Endothelial cell (in vitro differentiated cells): ENCODE measurements at places on chromosomes 12 and 14.
A peak's percentile ranks its signal among the peaks of the same experiment; 100 is the strongest.

- DNase-seq = peak; percentile 77
Measured at GRCh38 chr12:79373896-79374499, 316.8 kb downstream of the PAWR start.

- DNase-seq = no peak
Measured at GRCh38 chr14:71452987-71453386, 479.2 kb upstream of the RGS6 start.

- DNase-seq = no peak
Measured at GRCh38 chr12:27814851-27815591, 35.0 kb upstream of the MANSC4 start.

DNA sequence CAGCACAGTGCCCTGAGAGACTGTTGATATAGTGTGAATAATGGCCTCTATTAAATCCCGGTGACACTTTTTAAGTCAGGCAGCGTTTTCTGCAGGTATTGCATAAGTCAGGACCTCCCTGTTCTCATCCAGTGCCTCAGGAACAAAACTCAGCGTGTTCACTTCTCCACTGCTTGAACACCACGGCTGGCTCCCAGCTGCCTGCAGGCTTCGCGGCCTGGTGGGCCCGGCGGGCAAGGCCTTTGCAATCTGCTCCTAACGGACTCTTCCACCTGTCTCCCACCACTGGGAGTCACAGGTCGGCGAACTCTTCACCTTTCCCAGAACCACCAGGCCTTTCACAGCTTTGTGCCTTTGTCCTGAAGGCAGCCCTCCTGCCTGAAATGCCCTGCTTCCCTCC lies 18.7 kb downstream of the RFX4 start:
- DNase-seq = no peak

DNA sequence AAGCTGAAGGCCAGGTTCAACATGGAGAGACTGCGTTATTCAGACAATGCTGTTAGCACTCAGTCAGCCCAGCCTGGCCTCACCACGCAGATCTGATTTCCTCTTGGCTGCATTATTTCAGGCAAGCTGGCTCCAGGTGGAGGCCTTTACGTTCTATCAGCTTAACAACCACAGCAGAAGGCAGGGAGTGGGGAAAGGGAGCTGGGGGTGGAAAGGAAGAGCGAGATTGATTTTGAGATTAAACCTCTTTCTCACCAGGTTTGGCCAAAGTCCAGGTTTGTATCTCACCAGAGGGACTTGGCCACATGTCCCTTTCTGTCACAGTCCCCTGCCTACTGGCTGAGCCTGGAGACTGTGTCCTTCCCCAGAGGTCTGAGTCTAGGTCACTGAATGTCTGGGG lies 543.7 kb upstream of the TMEM132C start:
- no peak for DNase-seq

DNA sequence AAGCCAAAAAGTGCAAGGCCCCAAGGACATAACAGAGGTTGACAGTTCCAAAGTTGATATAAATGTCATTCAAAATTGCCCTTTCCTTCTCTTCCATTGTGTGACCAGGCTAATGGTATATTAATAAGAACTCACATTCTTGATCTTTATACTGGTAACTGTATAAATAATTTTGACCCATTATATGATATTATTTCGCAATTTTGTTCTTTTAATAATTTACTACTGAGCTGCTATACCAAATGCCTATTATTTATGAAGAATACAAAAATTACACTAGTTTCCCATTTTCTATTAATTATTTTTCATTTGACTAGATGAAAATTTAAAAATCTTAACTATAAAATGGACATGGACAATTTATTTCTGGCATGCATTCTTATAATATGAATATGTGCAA lies 370.2 kb downstream of the SOX5 start:
- no peak for DNase-seq

DNA sequence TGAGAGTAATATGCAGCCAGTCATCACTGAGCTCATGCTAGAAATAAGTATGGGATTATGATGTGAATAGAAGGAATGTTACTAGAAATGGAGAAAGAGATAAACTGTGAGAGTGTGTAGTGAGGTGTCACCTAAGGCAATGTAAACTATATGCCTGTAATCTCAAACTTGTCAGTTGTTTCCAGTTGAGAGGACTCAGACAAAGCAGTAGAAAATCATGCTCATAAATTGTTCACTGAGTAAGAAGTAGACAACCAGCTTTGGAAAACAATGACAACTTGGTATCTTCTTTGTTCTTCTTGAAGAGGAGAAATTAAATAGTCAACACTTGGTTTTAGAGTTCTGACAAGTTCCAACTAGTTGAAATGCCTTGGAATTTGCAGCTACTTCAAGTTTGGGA lies 148.5 kb upstream of the OR4E1 start:
- DNase-seq = no peak

DNA sequence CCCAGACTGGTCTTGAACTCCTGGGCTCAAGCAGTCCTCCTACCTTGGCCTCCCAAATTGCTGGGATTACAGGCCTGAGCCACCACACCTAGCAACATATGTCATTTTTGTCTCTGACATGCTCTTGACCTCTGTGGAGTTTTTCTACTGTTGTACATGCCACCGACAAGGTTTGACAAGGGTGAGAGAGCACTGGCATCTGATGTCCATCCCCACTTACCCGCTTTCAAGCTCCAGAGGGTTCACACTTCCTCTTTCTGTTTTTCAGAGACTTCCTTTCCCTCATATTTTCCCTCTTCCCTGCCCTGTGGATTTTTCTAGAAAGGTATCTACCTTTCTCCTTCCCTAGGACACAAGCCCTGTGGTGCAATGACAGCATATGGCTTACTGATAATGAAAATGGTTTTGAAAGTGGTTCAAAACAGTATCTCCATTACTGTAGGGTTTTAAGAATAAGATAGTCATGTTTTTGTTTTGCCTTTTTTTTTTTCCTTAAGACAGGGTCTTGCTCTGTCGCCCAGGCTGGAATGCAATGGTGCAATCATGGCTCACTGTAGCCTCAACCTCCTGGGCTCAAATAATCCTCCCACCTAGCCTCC lies 27.7 kb upstream of the PLEKHG3 start:
- no peak for DNase-seq

DNA sequence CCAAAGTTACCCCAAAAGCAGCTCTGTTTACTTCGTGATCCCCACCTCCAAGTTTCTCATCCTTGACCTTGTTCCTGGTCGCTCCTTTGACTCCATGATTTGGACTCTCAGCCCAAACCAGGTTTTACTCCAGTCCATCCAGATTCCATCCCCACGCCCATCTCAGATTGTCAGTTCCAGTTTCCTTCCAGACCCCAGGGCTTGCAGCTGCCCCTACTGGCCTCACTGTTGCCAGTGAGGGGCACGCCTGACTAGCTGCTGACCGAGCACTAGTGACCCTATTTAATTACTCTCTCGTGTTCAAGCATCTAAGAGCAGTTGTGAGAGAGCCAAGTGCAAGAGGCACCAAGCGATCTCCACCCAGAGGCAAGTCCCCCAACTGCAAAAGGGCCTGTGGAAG lies 155.1 kb upstream of the FUT8 start:
- DNase-seq = no peak

DNA sequence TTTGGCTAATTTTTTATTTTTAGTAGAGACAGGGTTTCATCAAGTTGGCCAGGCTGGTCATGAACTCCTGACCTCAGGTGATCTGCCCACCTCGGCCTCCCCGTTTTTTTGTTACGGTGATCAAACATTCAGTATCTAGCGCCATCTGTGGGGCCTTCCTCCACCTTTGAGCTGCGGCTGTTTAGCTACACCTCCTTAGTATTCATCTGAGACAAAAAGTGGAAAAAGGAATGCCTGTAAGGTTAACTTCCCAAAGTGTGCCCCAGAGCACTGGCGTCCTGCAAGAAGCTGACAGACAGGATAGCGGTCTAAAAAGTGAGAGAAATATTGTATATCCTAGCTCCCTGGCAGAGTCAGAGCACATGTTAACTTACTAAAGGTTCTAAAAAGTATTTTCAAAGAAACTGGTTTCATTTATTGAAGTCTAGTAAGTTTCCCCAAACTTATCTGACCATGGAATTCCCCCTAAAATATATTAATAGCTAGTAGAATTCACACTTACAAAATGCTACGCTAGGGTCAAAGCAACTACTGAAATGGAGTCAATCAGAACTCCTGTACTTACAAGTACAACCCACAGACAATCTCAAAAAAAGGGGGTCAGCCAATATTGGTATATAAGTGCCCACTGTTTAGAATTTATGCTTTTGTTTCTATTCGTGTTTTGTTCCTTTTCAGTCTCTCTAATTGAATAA lies 59.1 kb downstream of the DUSP16 start:
- DNase-seq = peak; percentile 26

GRCh38 chr12:90619943-90620342 lies 335.0 kb downstream of the CCER1 start:
- no peak for DNase-seq

GRCh38 chr12:45226021-45226420 lies 10.1 kb downstream of the ANO6 start:
- DNase-seq = no peak

- DNase-seq = no peak
Measured at GRCh38 chr14:101400830-101401229, 160.5 kb upstream of the DIO3 start.

DNA sequence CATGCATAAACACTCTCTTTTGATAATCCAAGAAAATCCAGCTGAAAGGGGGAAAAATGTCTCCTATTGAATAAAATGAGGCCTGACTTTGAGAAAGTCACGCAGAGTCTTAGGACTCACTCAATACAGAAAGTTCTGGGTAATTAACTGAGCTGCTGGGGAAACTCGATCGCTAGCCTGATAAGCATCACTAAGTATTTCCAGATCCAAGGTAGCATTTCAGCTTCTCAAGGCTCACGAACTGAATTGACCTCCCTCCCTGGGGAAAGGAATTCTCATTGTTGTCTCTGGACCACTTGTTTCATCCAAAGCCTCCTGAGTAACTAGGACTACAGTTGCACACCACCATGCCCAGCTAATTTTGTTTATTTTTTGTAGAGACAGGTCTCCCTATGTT lies 13.8 kb upstream of the ANAPC5 start:
- DNase-seq = no peak

- no peak for DNase-seq
Measured at GRCh38 chr12:95096852-95097251, 23.4 kb upstream of the NR2C1 start.

GRCh38 chr12:9367828-9368227 lies 159.6 kb upstream of the PZP start:
- no peak for DNase-seq

DNA sequence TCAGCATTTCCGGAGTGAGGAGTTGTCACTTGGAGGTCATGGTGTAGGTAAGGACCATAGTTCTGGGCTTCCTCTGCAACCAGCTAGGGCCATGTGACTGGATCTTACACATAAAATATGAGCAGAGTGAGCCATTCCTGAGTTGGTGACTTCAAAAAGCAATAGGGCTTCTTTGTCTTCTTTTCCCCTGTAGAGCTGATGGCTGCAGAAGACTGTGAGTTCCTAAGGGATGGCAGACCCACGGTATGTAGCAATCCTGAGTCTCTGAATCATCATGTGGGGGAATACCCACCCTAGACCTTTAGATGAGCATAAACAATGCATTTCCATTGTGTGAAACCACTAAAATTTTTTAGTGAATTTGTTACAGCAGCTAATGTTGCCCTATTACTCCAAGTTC lies 151.1 kb upstream of the TBX3 start:
- DNase-seq = no peak

GRCh38 chr12:68944296-68945076 lies 11.5 kb upstream of the CPM start:
- DNase-seq = no peak

GRCh38 chr12:89033062-89033461 lies 319.2 kb downstream of the DUSP6 start:
- no peak for DNase-seq

DNA sequence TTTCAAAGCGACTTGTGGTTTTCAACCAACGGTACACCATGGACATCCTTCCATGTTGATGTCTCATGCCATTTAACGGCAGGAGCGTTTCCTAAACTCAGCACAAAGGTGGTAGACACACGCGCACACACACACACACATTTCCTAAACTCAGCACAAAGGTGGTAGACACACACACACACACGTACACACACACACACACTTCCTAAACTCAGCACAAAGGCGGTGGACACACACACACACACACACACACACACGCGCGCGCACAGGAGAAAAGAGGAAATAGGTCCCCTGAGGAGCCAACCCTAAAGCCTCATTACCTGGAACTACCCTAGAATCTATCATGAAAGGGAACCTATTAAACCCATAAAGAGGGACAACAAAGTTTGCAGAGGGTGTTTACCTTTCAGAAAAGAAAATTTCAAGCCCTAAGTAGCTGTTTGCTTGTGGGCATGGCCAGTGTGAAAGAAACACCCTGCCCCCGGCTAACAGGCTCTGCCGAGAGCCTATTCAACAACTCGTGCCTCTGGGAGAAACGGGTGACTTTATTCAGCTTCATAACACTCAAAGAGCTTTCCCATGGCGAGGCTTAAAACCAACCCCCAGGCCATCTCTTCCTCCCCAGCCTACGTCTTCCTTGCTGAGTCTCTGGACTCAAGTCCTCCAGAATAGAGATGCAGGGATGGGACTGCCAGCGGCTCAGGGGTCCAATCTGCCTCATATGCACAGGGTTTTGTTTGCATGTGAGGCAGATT lies 31.8 kb downstream of the SLC8B1 start:
- no peak for DNase-seq

DNA sequence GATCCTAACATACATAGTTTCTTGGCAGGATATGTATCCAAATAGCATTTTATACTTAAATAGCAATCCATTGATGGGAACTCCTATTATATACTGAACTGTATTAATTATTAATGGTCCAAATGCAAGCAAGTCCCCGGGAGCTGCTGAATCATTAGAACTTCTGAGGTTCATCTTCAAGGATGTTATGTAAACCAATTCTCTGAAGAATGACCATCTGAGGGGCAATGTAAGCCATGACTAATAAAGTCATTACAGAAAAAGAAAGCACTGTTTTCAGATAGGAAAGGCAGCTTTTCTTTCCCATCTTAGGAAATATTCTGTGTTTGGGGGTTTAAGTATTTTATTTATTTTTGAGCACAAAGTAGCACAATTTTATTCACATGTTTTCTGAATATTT lies 166.1 kb upstream of the SLC16A7 start:
- no peak for DNase-seq

GRCh38 chr14:79201564-79202207 lies 1009.6 kb downstream of the DIO2 start:
- no peak for DNase-seq

DNA sequence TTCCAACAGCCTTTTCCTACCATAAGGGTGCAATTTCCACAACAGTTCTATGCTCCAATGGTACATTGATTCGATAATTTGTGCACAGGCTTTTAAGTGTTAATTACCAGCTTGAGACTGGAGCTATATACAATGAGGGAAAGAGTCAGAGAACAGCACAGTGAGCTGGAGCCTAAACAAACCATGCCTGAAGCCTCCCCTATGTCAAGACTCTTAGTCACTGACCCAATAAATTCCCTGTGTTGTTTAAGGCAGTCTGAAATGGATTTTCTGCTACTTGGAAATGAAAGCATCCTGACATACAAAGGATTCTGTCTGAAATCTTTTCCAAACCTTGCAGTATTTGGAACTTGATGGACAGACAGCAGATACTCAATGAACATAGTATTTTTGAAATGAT lies 149.0 kb downstream of the EFCAB11 start:
- no peak for DNase-seq

GRCh38 chr12:59164991-59165718 lies 244.9 kb upstream of the LRIG3 start:
- no peak for DNase-seq
